ENCODE measurements at places on chromosomes 5 and 9.

DNA sequence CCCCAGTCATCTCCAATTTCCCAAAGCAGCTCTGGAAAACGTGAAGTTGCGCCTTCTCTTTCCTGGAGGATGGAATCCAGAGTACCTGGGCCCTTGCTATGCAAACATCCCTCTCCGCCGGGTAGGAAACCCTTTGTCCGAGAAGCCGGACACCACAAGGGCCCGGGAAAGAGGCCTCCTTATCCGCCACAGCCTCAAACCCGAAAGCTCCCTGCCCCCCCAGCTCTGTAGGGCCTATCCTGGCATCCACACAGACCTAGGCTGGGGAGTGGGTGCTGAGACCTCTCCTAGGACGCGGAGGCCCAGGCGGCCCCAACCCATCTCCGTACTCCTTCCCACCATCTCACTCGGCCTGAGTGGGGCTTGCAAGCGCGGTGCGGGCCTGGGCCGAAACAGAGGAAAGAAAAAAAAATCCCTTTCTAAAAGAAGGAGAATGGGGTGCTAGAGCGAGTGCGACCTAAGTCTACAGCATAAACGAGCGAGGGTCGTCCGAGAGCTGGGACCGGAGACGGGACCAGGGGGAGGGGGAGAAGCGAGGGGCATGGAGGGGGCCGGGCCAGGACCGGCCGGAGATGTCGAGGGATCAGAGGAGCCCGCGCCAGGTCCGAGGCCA lies 624 bp downstream of the FBXW11 start:
- peak; percentile 18 for DNase-seq

DNA sequence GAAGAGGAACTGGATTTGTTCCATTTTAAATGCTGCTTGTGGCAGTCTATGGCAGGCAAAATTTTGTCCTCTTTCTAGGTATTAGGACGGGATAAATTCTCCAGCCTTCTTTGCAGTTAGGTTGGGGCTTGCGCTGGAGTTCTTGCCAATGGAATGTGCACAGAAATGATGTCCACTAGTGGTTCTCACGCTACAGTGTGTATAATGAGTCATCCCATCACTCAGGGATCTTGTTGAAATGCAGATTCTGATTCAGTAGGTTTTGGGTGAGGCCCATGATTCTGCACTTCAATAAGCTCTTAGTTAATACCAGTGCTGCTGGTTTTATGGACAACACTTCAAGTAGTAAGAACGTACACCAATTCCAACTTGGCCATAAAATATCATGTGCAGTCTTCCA lies 317.6 kb upstream of the KLF4 start:
- no peak for DNase-seq

DNA sequence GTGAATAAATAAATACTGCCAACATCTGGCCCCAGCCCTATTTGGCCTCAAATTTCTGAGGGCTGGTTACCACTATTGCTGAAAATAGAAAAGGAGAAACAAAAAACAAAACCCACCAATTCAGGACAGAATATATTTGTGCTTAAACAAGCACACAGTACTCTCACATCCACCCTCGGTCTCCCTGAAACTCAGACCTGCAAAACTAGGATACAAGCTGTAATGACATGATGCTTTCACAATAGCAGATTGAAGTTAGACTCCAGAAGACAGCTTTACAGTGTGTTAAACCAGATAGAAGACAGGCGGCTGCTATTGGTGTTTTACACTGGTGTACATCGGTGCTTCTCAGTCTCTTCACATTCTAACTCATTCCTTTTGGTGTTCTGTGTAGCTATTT lies 214.9 kb upstream of the DMRT1 start:
- DNase-seq = no peak

DNA sequence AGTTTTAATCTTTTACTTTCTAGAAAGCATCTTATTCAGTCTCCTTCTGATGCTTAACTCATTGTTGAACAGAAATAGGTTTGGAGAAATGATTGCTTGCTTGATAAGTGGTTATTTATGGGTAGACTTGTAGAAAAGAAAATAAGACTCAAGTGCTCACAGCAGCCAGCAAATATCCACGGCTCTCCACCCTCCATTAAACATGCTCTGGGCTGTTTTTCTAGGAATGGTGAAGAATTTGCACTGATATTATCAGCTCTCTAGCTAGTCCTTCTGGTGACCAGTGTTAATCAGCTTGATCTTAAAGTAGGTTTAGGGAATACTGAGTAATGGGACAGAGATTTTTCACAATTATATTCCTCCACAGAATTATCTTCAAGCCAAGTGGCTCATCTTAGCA lies 60.6 kb downstream of the SLC1A3 start:
- no peak for DNase-seq

DNA sequence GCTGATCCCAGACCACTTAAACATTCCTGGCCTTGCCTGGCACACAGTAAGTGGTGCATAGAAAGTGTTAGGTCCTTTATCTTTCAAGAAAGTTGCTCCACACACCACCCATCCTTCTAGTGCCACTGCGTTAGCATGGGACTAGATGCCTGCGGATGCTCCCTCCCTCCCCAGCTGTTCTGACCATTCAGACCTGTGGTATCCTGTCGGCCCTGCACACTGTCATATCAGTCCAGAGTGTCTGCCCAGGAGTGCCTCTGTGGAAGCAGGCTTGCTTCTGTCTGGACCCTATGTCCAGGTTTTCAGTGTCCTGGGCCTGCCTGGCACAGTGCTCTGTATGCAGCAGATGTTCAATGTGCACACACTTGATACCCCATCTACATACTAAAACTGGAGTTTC lies 38.3 kb upstream of the SMU1 start:
- no peak for DNase-seq

DNA sequence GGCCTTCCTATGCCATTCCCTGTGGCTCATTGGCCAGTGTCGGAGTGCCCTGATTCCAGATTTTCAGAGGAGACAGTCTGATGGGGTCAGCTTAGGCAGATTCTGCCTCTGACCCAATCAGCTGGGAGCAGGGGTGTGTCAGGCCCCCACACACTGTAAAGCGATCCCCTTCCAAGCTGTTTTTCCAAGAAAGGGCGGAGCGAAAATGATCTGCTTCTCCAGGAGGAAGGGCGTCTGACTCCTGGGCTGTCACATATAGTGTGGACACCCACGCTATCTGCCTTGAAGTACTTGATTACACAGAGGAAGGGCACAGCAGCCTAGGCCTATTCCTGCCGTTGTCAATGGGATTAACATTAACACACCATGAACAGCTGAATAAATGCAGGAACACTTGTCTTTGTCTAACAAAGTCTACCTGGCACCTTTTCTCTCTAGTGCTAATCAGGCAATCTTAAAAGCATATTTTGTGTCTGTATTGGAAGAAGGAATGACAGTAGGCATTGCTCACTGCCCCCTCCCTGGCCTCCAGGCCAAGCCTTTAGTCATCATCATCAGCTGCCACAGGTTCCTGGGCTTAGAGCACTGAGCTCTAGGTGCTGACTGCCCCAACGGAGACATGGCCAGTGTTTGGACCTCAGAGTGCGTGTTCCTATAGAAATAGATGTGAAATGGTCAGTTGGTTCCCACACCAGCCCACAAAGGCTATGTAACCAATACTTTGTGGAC lies 218.7 kb downstream of the MELK start:
- DNase-seq = peak; percentile 19

- peak; percentile 74 for DNase-seq
These were observed 703.5 kb upstream of the WWC1 start for GRCh38 chr5:167587772-167588437.

DNA sequence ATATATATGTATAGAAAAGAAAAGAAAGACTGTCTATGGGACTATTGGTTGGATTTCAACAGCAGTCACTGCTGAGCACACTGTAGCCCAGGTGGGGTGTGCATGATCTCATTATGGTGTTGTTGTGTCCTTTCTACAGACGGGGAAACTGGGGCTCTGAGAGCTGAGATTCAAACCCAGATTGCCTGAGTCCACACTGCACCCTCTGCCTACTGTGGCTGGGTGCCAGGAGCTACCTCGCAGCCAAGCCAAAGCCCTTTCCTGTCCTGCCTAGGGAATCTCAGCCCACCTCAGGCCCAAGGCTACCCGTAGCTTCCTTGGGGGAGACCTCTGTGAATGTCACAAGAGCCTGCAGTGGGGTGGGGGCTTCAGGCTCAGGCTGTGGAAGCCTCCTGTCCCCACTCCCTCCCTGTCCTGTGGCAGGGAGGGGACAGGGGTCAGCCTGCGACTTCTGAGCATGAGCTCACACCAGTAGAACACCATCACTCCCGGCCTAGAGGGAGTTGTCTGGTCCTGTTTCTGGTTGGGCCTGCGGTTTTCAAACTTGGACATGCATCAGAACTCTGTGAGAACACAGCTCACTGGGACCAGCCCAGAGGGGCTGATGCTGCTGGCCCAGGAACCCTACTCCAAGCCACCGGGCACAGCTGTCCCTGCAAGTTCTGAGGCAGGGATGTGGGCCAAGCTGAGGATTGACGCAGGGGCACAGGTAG lies 7.9 kb upstream of the NINJ1 start:
- no peak for DNase-seq

DNA sequence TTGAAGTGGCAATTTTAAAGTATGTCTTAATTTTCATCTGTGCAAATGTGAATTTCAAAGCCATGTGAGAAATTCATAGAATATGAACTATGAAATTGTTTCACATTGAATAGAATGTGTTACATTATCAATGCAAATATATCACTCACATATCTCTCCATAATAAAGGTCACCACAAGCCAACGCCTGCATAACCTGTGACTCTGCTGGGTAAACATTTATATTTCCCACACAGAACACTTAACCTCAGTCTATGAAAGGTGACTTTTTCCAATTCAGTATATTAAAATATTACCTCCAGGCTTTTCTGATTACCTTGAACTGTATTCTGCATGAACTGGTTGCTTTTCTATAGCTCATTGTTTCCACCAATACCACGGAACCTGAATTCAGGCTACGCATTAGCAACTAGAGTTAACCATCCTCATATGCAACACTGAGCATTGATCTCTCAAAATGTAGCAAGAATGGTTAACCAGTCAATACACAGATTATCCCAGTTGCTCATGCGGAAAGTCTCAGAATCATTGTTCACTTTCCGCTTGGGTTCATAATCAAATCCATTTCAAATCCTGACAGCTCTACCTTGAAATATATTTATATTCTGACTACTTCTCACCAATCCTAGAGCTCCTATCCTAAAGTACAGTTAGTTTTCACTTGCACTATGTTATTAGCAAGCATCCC lies 126.6 kb upstream of the TYRP1 start:
- DNase-seq = no peak

- no peak for DNase-seq
These were observed 38.3 kb upstream of the TGFBR1 start for GRCh38 chr9:99066571-99066970.

All from iPS-NIHi11 (cell line).